ENCODE measurements at places on chromosomes 5 and 9.

DNA sequence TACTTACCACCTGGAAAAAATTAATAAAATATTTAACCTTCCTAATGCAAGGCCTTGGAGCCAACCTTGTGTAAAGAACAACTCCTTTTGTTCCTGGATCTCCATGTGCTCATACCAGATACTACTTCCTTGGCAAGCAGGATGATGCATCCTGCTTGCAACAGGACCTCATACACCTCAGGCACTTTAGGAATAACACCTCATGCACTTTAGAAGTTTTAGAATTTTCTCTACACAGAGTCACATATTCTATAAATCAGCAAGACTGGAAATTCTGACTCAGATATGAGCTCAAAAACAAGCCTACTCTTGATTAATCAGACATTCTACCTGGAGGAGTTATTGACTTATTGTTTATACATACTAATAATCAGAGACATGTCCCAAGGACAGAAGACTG lies 209.6 kb upstream of the CDH10 start:
- no peak for DNase-seq

- DNase-seq, result no peak
These were observed 3.2 kb upstream of the RPP25L start for GRCh38 chr9:34615132-34615531.

DNA sequence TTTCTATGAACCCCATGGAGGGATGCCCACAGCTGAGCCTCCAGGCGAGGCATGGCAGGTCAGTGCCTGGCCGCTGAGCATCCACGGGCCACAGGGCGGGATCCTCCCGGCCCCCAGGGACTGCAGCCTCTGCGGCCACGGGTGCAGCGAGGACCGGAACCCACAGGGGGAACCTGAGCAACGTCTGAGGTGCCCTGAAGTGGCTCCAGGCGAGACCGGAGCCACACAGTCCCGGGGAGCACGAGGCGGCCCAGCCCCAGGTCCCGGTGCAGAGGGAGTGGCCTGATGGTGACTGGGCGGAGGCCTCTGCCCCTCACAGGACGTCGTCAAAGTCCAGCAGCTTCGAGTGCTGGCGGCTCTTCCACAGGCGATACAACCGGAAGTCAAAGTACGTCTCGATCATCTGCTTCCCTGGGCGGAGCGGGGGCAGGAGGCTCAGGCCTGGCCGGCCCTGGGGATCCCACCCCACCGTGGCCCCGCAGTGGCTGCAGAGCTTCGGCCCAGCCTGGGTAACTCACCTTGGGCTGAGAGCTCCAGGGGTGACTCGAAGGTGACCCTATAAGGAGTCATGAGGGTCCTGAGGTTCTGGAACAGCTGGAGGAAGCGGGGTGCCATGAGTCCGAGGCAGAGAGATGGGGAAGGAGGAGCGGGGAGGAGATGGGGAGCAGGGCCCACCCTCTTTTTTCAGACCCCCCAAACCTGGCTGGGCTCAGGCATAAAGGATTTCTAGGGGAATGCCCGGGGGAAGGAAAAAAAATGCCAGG lies 8.1 kb upstream of the ENTPD8 start:
- no peak for DNase-seq

DNA sequence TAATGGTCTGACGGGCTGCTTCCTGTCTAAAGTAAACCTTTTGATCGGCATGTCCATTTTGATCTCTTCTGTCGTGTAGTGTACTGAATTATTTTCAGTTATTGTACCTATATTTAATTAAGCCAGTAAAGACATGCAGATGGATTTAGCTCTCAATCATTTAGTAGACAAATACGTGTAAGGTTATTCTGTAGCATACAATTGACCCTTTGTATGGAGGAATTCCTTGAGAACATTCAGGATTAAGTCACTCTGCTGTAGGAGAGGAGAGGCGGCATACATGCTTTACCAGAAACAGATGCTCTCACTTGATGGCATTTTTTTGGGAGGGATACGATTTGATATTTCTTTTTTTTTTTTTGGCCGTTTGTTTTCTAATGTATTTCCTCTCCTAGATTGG lies 141.0 kb downstream of the PBX3 start:
- no peak for DNase-seq

- no peak for DNase-seq
These were observed 35.2 kb downstream of the PCA3 start for GRCh38 chr9:76799473-76799872.

GRCh38 chr9:136572003-136572827 lies 26.4 kb upstream of the NOTCH1 start:
- no peak for DNase-seq

DNA sequence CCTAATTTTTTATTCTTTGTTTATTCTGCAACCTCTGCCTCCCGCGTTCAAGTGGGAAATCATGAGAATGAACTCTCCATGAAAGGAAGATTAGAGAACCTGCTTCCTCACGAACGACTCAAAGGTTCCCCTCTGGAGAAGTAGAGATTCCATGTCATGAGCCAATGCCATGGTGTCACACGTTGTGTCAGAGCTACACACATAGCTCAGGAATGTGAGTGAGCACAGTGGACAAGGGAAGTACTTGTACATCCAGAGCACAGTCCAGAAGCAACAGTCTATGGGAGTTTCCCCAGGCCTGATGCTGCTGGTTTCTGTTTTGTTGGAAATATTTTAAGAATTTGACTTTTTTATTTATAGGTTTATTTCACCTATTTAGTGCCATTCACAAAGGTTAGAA lies 26.8 kb upstream of the PPP2CA start:
- no peak for DNase-seq

DNA sequence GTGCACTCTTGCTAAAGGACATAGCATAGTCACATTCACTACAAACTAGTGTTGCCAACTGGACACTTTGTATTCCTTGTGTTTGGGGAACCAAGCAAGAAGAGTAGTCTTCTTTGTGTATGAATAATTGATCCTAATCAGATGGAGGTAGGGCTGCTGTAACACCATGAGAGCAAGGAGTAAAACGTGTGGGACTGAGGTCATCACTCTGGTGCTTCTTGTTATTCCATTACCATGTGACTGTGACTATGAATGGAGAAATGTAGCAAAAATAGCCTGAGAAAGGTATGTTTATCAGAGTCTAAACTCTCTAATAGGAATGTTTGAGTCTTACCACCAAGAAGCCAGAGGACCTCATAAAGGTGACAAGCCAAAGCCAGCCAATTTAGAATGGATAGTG lies 966.9 kb downstream of the TAF11L14 start:
- no peak for DNase-seq

GRCh38 chr9:124483481-124483880 lies 23.7 kb downstream of the NR5A1 start:
- DNase-seq, result no peak

GRCh38 chr9:83477120-83477519 lies 61.1 kb downstream of the FRMD3 start:
- DNase-seq, result no peak

DNA sequence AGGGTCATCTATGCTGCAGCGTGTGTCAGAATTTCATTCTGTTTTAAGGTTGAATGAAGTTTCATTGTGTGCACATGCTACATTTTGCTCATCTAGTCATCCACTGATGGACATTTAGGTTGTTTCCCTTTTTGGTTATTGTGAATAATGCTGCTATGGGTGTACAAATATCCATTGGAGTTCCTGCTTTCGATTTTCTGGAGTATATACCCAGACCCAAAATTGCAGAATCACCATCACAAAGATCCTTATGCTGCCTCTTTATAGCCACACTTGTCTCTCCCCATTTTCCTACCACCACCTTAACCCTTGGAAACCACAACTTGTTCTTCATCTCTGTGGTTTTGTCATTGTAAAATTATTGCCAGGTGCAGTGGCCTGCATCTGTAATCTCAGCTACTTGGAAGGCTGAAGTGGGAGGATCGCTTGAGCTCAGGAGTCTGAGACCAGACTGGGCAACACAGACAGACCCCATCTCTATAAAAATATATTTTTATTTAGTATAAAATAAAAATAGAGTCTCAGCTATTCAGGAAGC lies 166.2 kb downstream of the HSD17B3 start:
- no peak for DNase-seq

DNA sequence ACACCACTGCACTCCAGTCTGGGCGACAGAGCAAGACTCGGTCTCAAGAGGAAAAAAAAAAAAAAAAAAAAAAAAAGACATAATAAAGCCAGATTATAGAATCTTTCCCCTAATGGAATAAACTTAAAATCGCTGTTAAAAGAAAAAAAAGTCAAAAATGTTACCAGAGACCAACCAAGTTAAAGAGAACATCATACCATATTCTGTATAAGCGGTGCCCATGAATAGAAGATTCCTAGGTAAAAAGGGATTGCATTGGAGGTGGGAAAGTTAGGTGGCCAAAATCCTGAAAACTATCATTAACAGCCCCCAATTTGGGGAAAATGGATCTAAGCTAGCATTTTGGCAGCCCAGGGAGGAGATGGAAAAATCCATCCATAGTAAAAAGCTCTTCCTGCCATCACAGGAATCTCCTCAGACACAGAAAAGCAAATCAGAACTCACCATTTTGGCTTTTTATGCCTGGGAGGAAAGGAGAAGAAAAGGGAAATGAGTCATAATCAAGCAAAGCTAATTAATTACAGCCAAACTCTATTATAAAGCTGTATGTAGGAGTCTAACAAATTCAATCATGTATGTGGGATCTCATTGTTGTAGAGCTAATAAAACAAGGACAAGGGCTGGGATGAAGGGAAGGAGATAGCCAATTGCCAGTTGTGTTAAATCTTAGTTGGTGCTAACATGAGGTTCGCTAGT lies 363.8 kb downstream of the ARL15 start:
- no peak for DNase-seq

GRCh38 chr5:146640285-146640896 lies 124.4 kb upstream of the GPR151 start:
- DNase-seq, result no peak

GRCh38 chr5:172144291-172144815 lies 43.7 kb downstream of the STK10 start:
- DNase-seq, result no peak

DNA sequence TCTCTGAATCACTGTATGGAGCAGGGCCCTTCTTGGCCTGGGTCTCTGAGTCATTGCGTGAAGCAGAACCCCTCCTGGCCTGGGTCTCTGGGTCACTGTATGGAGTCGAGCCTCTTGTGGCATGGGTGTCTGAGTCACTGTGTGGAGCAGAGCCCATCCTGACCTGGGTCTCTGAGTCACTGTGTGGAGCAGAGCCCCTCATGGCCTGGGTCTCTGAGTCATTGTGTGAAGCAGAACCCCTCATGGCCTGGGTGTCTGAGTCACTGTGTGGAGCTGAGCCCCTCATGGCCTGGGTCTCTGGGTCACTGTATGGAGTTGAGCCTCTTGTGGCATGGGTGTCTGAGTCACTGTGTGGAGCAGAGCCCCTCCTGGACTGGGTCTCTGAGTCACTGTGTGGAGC lies 94.0 kb upstream of the RAPGEF1 start:
- DNase-seq, result no peak

DNA sequence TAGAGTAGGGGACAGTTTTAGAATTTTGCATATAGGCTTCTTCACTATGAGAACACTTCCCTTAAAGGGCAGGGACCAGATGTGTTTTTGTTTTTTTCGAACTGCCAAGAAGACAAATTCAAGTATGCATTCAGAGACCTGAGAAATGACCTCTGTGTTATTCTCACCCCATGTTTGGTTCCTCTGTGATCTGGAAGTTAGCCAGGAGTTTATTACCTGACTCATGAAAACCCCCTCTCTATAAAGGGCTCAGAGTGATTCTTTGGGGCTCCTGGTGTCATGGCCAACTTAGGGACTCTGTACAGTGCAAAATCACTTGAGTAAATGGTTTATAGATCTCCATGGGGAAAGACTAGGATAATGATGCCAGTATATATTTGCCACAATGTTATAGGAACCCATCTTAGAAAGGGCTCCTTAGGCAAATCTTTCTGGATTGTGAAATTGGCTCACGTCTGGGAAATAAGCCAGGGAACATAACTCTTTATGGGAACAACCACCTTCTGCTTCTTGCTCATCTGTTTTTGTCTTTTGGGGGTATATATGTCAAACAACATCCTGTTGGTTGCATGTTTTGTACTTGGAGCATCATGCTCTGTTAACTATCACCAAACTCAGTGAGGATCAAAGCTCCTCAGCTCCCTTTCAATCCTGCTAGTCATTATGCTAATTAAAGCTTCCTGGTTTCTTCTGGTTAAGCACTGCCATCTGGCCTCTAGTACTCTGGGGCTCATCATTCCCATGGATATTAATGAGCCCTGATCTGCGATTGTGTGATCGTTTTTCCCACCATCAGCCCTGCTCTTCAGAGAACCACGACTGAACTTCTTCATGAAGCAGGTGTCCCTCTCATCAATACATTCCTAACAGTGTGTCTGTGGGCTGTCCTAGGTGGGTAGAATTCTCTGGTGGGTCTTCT lies 173.4 kb upstream of the CDH12 start:
- no peak for DNase-seq

- DNase-seq, result no peak
These were observed 446.4 kb upstream of the SEMA6A start for GRCh38 chr5:117020999-117021398.

- no peak for DNase-seq
These were observed 94.3 kb downstream of the PAPPA start for GRCh38 chr9:116247791-116248374.

- DNase-seq, result no peak
These were observed 303.0 kb upstream of the GRIA1 start for GRCh38 chr5:153187503-153187902.

- DNase-seq, result no peak
These were observed 180.7 kb upstream of the ZNF618 start for GRCh38 chr9:113695440-113695851.

- no peak for DNase-seq
These were observed 17.0 kb downstream of the HRH2 start for GRCh38 chr5:175674731-175675346.

GRCh38 chr5:51383131-51384121 lies at the start of gene ISL1:
ISL1 (plus strand) TSS chr5:51383448; CDS start chr5:51383672, 224 bp downstream.
- no peak for DNase-seq

- no peak for DNase-seq
These were observed 56.8 kb downstream of the MTREX start for GRCh38 chr5:55364537-55365055.

GRCh38 chr9:95726756-95727155 lies 148.7 kb upstream of the ERCC6L2 start:
- no peak for DNase-seq

DNA sequence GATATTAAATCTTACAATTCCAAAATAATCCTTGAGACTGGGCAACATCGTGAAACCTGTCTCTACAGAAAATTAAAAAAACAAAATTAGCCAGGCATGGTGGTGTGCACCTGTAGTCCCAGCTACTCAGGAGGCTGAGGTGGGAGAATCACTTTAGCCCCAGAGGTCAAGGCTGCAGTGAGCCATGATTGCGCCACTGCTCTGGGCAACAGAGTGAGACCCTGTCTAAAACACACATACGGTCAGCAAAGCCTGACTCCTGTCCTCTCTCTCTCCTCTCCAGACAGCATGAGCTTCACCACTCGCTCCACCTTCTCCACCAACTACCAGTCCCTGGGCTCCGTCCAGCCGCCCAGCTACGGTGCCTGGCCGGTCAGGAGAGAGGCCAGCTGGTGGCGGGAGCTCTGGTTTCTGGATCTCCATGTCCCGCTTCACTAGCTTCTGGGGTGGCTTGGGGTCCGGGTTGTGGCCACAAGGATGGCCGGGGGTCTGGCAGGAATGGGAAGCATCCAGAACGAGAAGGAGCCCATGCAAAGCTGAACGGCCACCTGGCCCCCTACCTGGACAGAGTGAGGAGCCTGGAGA lies 9.0 kb upstream of the PDCL start:
- no peak for DNase-seq
